ENCODE measurements at places on chromosomes 3 and 15.
A peak's percentile ranks its signal among the peaks of the same experiment; 100 is the strongest.

DNA sequence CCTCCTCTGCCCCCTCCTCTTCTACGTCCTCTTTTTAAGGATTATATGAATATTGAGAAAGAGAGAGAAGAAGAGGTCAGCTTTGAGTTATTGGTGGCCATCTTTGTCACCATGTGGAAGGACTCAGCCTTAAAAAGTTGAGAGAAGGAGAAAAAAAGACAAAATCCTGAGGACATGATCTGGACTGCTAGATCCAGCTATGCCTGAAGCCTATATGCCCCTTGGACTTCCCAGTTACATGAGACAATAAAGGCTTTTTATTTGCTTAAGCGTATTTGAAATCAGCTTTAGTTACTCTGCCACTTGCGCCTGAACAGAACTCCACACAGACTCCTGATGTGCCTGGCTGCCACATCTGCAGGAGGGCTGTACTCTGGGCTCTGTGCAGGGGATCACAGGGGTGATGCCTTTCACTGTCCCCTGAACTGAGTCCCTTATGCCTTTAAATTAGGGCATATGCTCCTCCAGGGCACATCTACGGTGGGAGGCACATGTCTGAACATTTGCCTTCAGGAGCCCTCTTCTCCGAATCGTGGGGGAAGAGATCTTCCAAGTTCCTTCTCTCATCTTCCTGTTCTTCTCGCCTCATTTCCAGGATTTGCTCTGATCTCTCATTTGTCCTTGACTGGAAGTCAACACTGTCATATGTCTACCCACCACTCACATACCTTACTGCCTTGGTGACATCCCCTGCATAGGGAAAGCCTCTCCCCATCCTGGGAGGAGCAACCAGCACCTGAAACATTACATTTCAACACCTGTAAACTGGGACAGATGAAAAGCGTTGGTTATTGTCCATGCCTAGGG is 14.0 kb upstream of the PLA2G4E start:
- DNase-seq: no peak

- no peak for DNase-seq
Observed at GRCh38 chr3:13710251-13710650, 161.3 kb downstream of the FBLN2 start.

GRCh38 chr3:74651885-74652284 is 37.4 kb upstream of the CNTN3 start:
- no peak for DNase-seq

GRCh38 chr3:125643172-125643571 is 47.9 kb upstream of the OSBPL11 start:
- DNase-seq: no peak

DNA sequence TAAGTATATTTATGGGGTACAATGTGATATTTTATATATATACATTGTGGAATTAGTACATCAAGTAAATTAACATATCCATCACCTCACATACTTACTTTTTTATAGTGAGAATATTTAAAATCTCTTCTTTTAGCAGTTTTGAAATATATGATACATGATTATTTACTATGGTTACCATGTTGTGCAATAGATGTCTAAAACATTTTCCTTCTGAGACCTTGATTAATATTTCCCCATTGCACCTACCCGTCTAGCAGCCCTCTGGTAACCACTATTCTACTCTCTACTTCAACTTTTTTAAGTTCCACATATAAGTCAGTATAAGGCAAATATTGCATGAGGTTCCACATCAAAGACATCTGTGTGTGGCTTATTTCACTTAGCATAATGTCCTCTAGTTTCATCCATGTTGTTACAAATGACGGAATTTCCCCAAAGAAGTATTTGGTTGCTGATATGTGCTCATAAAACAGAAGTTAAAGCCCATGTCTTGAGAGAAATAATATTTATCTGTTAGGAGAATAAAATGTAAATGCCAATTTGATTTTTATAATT is 29.6 kb upstream of the NFKBIZ start:
- DNase-seq: no peak

GRCh38 chr3:46093966-46094365 is 66.7 kb upstream of the XCR1 start:
- no peak for DNase-seq

DNA sequence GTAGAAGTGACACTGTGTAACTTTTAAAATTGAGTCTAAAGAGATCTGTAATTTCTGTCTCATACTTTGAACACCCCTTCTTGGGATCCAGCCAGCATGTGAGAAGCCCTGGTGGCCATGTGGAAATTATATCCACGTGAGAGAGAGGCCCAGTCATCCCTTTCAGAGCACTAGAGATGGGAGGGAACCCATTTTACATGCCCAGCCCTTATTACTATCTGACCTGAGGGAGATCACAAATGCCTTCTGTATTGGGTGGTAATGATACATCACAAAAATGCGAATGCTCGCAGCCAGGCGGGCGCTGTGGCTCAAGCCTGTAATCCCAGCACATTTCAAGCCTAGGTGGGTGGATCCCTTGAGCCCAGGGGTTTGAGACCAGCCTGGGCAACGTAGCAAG is 27.3 kb upstream of the TRAK1 start:
- no peak for DNase-seq

- DNase-seq: no peak
Observed at GRCh38 chr3:182699550-182700170, 93.6 kb upstream of the ATP11B start.

- DNase-seq: no peak
Observed at GRCh38 chr3:179788996-179789395, 136.2 kb downstream of the USP13 start.

DNA sequence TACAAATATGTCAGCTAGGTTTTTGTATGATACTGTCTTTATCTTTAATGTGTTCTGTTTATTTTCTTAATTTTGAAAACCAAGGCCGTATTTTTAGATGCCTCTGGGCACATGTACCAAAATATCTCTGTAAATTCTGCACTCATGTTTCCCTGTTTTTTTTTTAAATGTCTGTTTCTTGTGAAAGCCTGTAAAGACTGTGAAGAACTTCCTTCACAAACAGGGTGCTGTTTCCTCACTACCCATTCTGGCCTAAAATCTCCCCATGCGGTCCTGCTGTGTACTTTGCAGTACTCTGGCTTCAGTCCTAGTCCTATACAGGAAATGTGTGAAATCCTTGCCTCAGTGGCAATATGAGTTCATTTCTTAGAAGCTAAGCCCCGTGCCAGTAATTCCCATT is 133.4 kb upstream of the ZBTB20 start:
- no peak for DNase-seq

- no peak for DNase-seq
Observed at GRCh38 chr15:82548700-82549099, 8.4 kb upstream of the RPS17 start.

DNA sequence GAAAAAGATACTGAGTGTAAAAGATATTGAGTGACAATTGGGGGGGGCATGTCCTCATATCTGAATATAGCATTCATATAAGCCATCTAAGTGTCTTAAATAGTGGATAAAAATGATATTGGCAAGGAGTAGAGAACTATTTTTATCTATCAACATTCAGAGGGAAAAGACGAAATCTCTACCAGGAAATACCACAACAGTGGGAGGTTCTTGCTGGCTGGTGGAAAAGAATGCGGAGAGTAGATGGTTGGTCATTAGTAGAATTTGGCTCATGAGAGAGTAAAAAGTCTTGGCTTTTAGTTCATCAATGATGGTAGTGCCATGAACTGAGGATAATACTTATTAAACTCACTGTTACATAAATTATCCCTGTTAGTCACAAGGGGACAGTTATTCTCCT is 4.8 kb upstream of the TCF12 start:
- no peak for DNase-seq

DNA sequence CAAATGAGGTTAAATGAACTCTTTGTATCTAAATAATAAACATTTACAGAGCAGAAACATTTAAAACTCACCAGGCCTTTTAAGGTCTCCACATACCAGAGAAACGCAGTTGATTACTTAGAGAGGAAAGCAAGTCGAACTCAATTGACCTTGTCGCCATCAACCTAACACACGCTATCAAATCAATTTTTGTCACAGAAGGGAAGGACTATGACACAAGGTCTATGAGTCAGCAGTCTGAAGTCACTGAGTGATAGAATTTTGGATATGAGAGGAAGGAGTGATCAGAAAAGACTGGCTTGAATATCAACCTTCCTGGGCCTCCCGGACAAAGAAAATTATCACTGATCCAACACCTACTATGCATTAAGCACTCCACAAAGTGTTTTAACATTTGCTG is 514.4 kb upstream of the ZNF385D start:
- no peak for DNase-seq

DNA sequence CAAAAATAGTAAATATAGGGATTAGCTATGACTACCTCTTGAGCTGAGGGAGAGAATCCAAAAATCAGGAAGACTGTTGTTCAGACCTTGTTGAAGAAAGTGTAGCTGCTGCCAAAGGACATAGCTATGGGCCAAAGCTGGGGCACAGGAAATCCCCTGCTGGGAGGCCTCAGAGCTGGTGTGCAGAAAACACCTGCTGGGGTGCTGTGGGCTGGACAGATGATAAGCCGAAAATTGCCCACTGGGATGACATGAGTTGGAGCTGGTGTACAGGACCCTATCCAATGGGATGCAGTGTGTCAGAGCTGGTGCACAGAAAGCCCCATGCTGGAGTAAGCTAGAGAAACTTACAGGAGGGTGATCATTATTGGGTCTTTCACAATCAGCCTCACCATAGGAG is 121.9 kb downstream of the NEO1 start:
- DNase-seq: no peak

DNA sequence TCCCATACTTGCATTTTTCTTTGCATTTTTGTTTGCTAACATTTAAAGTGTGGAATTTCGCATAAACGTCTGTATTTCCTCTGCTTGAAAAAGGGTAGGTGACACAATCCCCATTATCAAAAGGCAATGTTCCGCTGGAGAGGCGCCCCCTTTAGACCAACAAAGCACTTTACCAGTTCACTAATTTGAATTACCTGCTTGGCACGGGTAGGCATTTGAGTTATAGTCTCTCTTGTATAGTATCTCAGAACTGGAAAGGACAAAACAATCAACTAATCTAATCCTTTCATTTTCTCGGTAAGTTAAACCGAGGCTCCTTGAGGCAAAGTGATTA is 775 bp upstream of the CCDC39 start:
- peak; percentile 9 for DNase-seq

DNA sequence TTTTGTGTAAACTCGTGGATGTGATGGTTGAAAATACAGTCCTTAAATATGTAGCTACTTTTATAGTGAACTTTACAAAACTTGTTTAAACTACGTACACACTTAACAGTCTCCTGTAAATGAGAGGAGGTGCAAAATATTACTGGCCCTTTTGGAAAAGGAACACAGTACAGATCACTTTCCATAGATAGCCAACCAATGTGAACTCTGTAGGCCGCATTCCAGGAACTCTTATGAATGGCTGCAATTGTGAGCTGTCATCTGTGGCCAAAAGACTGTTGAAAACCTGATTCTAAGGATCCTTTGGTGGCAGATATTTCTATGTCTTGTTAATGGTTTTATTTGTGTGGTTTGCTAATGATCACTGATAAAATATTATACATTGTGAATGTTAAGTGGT is 6.2 kb downstream of the TSC22D2 start:
- no peak for DNase-seq

DNA sequence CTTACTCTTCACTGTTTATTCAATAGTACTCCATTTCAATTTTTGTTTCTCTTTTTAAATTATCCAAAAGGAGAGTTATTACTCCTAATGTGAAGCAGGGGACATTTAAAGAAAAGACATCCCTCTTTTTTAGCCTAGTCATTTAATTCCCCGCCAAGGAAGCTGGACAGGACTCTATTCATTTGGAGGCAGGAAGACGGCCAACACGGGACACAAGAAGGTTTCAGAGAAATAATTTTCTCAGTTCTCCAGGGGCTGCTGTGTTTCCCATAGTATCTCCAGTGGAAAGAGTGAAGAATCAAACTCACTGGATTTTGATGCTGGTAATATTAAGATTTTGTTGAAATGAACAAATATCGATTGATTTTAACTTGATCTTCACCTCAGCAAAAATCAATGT is 833.7 kb downstream of the ROBO2 start:
- no peak for DNase-seq

DNA sequence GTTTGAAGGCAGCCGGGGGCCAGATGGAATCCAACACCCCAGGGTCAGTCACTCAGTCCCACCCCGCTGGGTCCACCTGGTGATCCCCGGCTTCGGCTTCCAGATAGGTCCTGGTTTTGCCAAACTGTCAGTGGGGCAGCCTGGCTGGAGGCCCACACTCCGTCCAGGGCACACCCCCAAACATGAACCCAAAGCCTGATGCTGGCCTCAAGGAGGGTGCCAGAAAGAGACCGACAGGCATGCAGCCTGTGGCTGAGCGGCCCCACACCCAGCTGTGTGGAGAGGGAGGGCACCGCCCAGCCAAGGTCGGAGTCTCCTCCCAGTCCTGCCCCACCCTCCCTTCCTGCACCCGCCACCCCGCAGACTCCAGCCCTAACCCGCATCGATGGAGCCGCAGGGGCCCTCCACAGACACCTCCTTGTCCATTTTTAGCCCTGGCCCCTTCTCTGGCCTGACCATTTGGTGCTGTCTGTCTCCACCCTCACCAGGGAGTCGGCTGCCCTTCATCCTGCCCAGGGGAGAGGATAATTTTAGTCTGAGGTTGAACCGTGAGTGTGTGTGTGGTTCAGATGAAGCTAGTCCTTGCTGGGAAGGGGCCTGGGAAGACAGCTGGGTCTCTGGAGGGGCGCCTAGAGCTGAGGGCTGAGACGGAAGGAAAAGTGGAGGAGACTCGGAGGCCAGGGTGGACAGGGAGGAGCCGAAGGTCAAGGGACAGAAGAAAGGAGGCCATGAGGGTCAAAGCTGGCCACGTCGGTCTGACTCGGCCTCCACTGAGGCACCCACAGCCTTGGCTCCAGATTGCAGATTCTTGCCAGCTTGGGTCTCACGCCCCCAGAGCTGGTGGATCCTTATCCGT is 23.1 kb downstream of the TNK2 start:
- DNase-seq: no peak

GRCh38 chr15:37059086-37059485 is 41.3 kb downstream of the MEIS2 start:
- DNase-seq: no peak

- no peak for DNase-seq
Observed at GRCh38 chr3:94095111-94095510, 32.2 kb downstream of the NSUN3 start.

GRCh38 chr15:57866149-57866736 is 159.7 kb downstream of the POLR2M start:
- no peak for DNase-seq

GRCh38 chr3:74897006-74897405 is 282.5 kb upstream of the CNTN3 start:
- DNase-seq: no peak

- DNase-seq: no peak
Observed at GRCh38 chr3:45226206-45226915, at the start of gene TMEM158. TMEM158 (minus strand) TSS chr3:45226287; CDS start chr3:45226027, 260 bp downstream.

- no peak for DNase-seq
Observed at GRCh38 chr3:79380581-79380980, 387.2 kb downstream of the ROBO1 start.

GRCh38 chr15:35427091-35427490 is 118.9 kb downstream of the DPH6 start:
- DNase-seq: peak; percentile 44

- no peak for DNase-seq
Observed at GRCh38 chr3:47961815-47962606, 54.2 kb downstream of the MAP4 start.
